Posterior vena cava (tissue), 2 donors: ENCODE measurements at places on chromosomes 3 and 15. TPM values are rescaled to one million over a fixed set of nuclear protein-coding genes. Genes with fewer than 3 reads are reported as not detected.

DAZL gene
- not detected for total RNA-seq

ANKDD1A gene
- 25.1 TPM for total RNA-seq

ECT2 gene
- 7.0 TPM for total RNA-seq

GASK1A gene
- 35.0 TPM for total RNA-seq

PRRT3 gene
- 2.7 TPM for total RNA-seq

ACP3 gene
- 3.3 TPM for total RNA-seq

CEP70 gene
- total RNA-seq, result 52.8 TPM

C15orf62 gene
- total RNA-seq, result 0.28 TPM

LYZL4 gene
- total RNA-seq, result not detected

SLC35G2 gene
- total RNA-seq, result 6.9 TPM

ANKUB1 gene
- not detected for total RNA-seq

AADACL2 gene
- 1.2 TPM for total RNA-seq

SYNPR gene
- total RNA-seq, result not detected

NAALADL2 gene
- total RNA-seq, result 18.2 TPM

GOLGA6A gene
- total RNA-seq, result not detected

ASB14 gene
- total RNA-seq, result not detected

UBA7 gene
- total RNA-seq, result 56.9 TPM

STRIT1 gene
- total RNA-seq, result not detected

CHRNA5 gene
- 3.1 TPM for total RNA-seq

TM4SF1 gene
- total RNA-seq, result 219 TPM

CLDN18 gene
- not detected for total RNA-seq

ALAS1 gene
- total RNA-seq, result 31.4 TPM

USP50 gene
- 0.86 TPM for total RNA-seq

ATP10A gene
- 18.7 TPM for total RNA-seq

KBTBD8 gene
- total RNA-seq, result 1.9 TPM

TICRR gene
- total RNA-seq, result 0.09 TPM

TLE3 gene
- 45.5 TPM for total RNA-seq

COL6A5 gene
- total RNA-seq, result not detected

RPP25 gene
- 7.5 TPM for total RNA-seq

GOLGA6L26 gene
- not detected for total RNA-seq

B3GNT5 gene
- 11.2 TPM for total RNA-seq

ADGRG7 gene
- total RNA-seq, result not detected

PATL2 gene
- 1.0 TPM for total RNA-seq

SEMA6D gene
- 3.6 TPM for total RNA-seq

PLSCR4 gene
- 53.4 TPM for total RNA-seq

GOLGA8M gene
- 2.2 TPM for total RNA-seq

EIF1B gene
- total RNA-seq, result 47.3 TPM

GOLGA6D gene
- not detected for total RNA-seq

HGD gene
- 0.83 TPM for total RNA-seq

SPTSSB gene
- not detected for total RNA-seq

SIDT1 gene
- 2.1 TPM for total RNA-seq
